ENCODE measurements at places on chromosomes 16 and 17.

DNA sequence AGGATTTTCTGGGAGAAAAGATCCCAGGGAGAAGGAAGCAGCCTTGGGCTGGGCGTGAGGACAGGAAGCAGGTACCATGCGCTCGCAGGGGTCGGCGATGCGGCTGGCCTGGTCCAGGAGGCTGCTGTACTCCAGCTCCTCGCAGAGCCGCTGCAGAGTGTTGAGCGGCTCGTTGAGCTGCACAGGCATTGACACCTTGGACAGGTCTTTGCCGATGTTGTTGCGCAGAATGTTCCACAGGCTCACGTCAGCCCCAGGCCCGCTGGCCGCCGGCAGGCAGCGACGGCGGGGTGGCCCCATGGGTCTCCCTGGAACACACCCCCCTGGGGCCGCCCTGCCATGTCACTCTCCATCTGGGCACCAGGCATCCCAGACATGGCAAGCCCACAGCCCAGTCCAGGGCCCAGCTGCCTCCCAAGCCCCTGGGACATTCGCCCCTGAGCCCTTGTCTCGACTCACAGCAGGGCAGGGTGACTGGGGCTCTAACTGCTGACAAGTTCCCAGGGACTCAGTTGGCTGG is 8.0 kb downstream of the OSBPL7 start:
- DNase-seq, result no peak

DNA sequence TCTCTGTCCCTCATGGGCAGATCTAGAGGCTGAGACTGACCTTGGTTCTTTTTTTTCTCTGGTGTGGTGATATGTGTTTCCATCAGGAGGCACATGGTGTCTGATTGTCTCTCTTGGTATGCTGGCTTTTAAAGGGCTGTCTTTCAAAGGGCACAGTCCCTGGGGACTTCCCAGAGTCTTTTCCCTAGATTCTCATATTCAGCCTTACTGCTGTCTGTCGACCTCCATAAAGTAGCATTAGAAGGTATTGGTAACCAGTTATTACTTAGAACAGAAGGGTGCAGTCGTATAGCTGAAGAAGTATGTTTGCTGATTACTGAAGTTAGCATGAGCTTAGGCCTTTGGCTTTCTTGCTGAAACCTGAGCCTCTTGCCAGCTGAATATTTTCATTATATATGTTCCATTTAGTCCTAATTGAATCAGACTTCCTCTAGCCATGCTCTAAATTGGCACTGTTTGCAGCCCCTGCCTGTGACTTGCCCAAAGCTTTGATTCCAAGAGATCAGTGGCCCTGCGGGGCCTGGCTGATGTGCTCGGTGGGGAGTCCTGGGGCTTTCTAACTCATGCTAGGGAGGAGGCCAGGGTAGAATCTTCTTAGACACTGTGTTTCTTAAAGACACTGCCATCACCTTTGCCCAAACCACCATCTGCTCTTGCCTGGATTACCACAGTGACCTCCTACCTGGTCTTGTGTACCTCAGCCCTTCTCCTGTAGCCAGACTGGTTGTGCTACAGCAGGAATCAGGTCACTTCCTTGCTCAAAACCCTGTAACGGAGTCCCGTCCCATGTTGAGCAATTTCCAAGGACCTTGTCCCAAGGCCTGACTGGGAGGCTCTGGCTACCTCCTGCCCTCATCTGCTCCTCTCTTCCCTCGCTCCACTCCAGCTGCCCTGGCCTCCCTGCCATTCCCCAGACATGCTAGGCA is 71.5 kb downstream of the WWP2 start:
- no peak for DNase-seq

- DNase-seq, result no peak
Observed at GRCh38 chr17:15436473-15437302, 30.7 kb downstream of the CDRT4 start.

DNA sequence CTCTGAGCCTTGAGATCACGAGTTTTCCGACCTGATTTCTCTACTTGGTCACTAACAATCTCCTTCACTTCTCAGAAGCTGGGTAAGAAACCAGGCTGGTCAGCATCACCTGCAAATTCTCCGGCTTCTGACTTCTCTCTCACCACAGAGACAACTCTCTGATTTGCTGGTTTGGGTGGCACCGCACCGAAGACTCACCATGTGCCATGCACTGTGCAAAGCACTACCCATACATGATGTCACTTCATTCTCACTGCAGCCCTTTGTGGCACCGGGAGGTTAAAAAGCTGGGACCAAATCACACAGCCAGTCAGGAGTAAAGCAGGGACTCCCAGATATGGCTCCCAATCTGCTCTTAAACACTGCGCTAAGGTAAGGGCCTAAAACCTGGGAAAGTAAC is 647 bp downstream of the VAC14 start:
- no peak for DNase-seq

- DNase-seq, result peak; percentile 55
Observed at GRCh38 chr16:90022209-90023077, 3.2 kb upstream of the DBNDD1 start.

GRCh38 chr17:16495980-16496819 is 4.2 kb upstream of the LRRC75A start:
- DNase-seq, result no peak

- no peak for DNase-seq
Observed at GRCh38 chr16:59216291-59216690, 482.2 kb upstream of the GOT2 start.

DNA sequence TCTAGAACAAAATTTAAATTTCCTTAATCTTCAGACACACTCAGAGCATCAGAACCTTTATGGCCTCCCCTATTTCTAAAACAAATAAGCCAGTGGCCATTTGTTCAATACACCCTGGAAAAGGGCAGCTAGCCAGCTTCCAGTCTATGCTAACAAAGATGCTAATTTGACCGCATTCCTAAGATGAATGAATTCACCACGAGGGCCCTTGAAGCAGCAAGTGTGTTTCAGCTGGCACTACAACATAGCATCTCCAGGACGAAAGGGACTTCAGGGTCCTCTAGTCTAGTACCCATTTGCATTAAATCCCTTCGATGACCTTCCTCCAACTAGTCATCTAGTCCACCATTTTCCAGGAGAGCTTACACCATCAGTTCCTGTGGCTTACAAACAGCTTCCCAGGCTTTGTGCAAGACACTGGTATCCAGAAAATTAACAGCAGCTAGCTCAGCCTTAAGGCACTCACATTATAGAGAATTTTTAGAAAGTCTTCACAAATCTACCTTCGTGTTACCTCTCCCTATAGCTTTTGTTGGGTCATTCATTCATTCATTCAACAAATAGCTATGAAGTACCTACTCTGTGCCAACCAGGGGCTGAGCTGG is 10.9 kb downstream of the KRT37 start:
- DNase-seq, result no peak

GRCh38 chr17:30580916-30581315 is 103.7 kb downstream of the GOSR1 start:
- no peak for DNase-seq

DNA sequence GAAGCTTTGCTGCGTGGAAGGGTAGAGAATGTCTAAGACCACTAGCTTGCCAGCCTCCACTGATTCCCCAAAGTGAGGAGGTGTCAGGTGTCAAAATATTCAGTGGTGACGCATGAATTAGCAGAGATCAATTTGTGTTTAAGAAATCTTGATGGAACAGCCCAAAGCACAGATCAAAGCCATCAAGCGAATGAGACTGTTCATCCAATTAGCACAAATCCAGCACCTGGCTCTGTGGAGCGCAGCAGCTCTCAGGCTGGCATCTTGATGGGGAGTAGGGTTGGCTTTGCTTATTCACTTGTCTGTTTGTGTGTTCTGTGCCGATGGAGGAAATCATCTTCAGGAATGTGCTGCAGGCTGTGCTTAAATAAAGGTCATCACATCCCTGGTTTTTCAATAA is 456.8 kb upstream of the CCL2 start:
- DNase-seq, result no peak

DNA sequence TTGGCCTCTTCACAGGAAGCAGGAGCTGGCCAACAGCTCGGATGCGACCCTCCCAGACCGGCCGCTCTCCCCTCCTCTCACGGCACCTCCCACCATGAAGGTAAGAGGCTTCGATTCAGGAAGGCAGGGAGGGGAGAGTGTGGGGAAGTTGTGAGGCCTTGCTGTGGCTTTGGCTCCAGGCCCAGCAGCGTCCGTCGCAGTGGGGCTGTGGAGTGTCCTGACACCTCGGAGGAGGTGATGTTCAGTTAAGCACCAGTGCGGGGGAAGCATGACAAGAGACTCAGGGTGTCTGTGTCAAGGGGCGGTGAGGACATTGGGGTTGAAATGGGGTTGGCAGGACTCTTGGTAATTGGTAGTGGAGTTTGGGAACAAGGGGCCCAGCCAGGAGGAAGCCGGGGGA is 109.0 kb downstream of the RAP1GAP2 start:
- no peak for DNase-seq

GRCh38 chr16:88830258-88830657 is 18.5 kb upstream of the APRT start:
- DNase-seq, result no peak

DNA sequence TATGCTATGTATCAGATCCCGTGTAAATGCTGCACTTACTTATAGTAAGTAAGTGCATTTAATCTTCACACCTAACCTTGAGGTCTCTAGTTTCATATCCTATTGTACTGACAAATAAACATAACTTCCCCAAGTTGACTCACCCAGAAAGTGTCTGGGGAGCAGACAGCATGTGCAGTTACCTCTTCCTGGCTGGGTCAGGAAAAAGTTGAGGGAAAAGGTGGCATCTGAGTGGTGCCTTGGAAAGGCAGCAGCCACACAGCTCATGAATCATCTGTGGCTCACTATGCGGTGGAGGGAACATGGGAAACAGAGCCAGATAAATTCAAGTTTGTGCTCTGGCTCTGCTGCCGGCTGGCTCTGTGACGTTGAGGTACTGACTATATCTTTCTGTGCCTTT is 382.0 kb upstream of the DYNLRB2 start:
- DNase-seq, result no peak

DNA sequence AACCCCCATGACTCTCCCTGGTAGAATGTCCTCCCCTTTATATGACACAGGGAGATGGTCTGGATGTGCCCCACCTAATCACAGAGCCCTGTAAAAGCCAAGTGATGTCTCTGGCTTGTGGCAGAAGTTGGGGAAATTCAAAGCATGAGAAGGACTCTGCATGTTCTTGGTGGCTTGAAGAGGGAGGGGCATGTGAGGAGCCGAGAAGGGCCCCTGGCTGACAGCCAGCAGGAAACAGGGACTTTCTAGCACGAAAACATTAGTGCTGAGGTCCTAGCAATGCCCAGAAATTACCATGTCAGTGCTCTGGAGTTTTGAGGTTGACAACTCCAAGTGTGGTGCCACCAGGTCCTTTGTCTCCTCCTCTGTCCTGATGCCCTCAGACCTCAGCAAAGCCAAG is 75.9 kb downstream of the USP22 start:
- no peak for DNase-seq

DNA sequence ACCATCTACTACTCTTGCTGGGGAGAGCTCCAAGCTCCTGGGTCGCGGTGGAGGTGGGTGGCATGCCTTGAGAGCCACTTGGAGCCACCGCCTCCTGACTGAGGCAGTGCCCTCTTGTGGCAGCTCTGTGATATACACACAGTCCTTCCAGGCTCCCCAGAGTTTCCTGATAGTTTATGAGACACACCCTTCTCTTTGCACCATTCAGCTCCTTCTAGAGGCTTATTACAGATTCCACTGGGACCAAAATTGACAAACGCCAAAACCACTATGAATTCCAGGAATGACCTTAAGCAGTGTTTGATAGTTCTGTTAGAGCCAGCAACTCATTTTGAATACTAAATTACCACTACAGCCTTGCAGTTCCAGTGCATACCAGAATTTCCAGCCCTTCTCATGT is 170.1 kb upstream of the CDH13 start:
- no peak for DNase-seq

- no peak for DNase-seq
Observed at GRCh38 chr16:56795011-56795410, 65.1 kb downstream of the NUP93 start.

- no peak for DNase-seq
Observed at GRCh38 chr17:42969001-42969581, 4.8 kb upstream of the AARSD1 start.

DNA sequence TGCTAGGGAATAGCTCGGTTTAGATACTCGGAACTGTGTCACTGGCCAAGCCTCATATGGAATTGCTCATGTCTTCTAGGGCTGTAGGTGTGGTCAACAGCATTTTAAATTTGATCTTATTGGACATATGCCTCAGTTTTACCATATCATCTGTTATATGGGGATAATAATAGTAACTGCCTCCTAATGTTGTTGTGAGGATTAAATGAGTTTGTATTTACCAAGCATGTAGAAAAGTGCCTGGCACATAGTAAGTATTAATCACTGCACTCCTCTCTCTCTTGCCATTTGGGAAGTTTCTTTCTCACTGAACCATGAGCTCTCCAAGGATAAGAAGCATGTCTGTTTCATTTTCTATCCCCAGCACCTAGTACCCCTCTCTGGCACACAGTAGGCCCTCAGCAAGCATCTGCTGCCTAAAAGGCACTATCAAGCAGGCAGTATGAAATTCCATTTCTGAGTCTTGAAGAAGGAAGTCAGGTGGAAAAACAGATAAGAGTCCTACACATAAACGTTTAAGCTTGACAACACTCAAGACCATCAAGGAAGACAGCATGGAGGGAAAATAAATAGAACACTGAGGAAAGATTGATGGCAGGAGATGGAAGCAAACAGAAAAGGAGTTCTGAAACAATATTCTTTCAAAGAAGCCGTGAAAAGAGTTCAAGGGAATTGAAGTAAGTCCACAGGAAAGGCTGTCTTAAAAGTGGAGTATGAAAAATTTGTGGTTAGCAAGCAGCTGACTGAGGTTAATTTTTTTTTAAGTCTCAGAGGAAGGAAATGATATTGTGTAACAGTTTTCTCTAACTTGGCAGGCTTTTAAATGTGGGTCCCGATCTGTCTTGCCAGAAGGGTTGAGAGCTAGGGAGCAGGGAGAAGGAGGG is 2.2 kb upstream of the ATP6V0A1 start:
- no peak for DNase-seq

DNA sequence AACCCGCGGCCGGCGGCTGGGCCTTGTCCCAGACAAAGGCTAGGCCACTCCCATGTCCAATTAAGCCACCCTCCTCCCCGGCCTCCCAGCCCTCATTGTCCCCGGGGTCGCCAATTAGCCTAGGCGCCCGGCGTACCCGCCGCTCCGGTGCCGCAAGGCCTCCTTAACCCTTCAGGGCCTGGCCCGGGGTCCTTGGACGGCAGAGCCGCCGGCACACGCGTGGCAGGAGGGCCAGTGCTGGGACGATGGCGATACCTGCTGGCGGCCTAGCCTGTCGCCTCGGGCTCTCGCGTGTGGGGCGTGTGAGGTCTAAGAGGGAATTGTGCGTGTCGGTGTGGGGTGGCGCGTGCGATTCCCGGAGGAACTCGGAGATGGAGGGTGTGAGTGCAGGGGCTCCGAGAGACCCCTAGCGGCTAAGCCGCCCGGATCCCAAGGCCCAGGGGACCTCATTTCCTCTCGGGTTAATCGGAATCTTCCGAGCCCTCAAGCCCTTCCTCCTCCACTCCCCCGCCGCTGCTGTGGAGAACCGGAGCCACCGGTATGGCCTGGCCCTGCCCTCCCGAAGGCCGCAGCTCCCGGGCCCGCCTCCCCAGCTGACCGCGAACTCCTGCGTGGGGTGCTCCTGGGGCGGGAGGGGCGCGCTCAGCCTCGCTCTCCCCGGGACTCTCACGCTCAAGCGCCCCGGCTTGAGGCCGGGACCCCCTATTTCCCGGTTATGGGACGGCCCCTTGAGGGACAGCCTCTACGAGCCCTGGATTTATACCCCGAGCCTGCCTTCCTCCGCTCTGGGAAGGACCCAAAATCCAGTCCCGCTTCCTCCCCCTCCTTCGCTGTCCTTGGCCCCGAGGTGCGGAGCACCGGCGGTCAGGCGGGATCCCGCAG is 11.9 kb downstream of the TBX2 start:
- DNase-seq, result no peak

- DNase-seq, result no peak
Observed at GRCh38 chr17:8012996-8013640, 10.7 kb downstream of the GUCY2D start.
